ENCODE measurements at places on chromosomes 3 and 15.

GRCh38 chr3:25362118-25362517 is 65.9 kb upstream of the RARB start:
- no peak for DNase-seq

GRCh38 chr3:72461787-72462186 is 386.5 kb downstream of the SHQ1 start:
- no peak for DNase-seq

DNA sequence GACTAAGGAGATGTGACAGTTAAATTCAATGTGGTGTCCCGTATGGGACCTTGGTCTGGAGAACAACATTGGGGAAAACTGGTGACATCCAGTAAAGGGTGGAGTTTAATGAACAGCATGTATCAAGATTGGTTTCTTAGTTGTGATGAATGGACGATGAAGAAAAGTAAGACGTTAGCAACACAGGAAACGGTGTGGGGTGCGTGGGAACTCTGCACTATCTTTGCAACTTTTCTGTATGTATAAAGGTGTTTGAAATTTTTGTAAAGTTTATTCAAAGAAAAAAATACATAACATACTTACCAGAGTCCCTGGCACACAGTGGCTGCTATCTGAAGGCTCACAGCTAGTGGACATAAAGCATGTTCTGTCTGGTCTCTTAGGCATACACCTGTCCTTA is 6.1 kb upstream of the CCDC174 start:
- no peak for DNase-seq

GRCh38 chr15:78937132-78937739 is 7.6 kb downstream of the CTSH start:
- no peak for DNase-seq

- DNase-seq = peak; percentile 46
Observed at GRCh38 chr3:13463618-13464400, 16.3 kb upstream of the HDAC11 start.

GRCh38 chr3:10000686-10001085 is 14.0 kb upstream of the EMC3 start:
- no peak for DNase-seq

GRCh38 chr3:185423178-185423577 is 60.2 kb downstream of the MAP3K13 start:
- no peak for DNase-seq

GRCh38 chr3:32337505-32337904 is 54.1 kb upstream of the CMTM7 start:
- DNase-seq = no peak

GRCh38 chr3:38137615-38138348 is 679 bp upstream of the MYD88 start:
- no peak for DNase-seq

- no peak for DNase-seq
Observed at GRCh38 chr3:197023241-197023997, 6.2 kb downstream of the MELTF start.

DNA sequence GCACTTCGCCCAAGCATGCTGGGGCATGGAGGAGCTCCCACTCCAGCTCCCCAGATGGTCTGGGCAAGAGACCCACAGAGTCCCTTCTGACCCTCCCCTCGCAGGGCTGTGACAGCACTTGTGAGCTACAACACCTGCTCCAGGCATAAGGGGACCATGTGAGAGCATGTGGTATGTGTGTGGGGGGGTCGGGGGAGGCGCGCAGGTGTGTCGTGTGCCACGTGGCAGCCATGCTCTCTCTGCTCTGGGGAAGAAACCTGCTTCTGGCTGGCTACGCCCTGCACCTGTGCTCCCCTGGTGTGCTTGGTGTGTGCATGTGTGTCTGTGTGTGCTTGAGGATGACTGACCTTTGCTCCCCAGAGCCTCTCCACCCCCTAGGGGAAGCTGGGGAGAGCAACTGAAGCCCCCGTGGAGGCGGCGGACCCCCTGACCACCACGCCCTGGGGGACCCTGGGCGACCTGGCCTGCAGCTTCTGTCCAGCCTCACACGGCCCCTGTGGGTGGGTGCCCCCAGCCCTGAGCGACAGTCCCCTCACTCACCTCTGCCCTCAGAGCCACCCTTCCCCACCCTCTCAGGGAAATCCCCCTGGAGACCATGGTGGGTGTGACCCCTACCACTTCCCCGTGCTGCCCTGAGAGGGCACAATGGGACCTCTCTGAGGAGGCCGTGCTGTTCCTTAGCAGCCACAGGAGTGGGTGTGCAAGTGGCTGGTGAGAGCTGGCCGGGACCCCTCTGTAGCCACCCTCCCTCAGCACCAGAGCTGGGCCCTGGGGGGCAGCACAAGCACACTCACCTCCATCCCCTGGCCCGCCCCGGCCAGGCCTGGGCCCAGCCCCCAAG is 16.6 kb upstream of the SEC13 start:
- DNase-seq = no peak

GRCh38 chr15:65337436-65338070 is 33.1 kb downstream of the RNU5B-1 start:
- DNase-seq = no peak

- DNase-seq = no peak
Observed at GRCh38 chr3:171358881-171359198, 101.4 kb downstream of the TNIK start.

GRCh38 chr3:58164199-58164879 is 46.4 kb downstream of the DNASE1L3 start:
- DNase-seq = no peak

- no peak for DNase-seq
Observed at GRCh38 chr15:67193223-67193990, 61.1 kb downstream of the AAGAB start.

DNA sequence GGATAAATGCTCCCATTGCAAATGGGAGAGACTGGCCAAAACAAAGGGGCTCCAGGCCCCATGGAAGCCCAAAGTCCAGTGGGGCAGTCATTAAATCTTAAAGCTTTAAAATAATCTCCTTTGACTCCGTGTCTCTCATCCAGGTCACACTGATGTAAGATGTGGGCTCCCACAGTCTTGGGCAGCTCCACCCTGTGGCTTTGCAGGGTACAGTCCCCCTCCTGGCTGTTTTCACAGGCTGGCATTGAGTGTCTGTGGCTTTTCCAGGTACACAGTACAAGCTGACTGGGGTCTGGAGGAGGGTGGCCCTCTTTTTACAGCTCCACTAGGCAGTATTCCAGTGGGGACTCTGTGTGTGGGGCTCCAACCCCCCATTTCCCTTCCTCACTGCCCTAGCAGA is 45.9 kb downstream of the NIPA2 start:
- no peak for DNase-seq

DNA sequence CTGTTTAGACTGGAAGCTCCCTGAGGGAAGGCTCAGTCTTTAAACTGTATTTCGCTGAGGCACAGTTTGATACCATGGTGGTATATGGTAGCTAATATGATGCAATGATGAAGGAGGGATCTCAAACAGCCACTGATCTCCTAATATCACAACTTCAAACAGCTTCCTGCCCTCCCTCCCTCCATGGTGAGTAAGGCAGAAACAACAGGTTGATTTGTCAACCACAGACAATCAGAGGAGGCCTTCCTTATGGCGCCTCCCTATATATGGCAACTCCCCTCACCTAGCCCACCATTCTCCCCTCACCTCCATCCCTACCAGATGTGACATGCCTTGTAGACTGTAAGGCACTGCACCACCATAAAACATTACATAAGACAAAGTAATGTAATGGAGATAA is 316.5 kb upstream of the ICE2 start:
- no peak for DNase-seq

DNA sequence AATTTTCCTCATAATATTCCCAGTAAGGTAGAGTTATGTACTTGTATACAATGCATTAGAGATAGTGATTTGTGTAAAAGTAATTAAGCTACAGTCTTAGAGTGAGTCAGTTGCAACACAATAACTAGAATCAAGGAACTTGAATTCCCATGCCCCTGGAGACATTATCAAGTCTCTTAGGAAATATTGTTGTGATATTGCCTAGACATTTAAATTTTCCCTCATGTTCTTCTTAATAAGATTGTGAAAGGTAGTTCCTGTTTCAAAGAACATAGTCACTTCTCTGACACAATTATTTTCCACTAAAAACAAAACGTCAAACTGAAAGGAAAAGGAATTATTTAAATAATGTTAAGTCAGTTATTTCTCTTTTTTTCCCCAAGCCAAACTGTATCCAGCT is 13.0 kb upstream of the ATP1B3 start:
- no peak for DNase-seq

DNA sequence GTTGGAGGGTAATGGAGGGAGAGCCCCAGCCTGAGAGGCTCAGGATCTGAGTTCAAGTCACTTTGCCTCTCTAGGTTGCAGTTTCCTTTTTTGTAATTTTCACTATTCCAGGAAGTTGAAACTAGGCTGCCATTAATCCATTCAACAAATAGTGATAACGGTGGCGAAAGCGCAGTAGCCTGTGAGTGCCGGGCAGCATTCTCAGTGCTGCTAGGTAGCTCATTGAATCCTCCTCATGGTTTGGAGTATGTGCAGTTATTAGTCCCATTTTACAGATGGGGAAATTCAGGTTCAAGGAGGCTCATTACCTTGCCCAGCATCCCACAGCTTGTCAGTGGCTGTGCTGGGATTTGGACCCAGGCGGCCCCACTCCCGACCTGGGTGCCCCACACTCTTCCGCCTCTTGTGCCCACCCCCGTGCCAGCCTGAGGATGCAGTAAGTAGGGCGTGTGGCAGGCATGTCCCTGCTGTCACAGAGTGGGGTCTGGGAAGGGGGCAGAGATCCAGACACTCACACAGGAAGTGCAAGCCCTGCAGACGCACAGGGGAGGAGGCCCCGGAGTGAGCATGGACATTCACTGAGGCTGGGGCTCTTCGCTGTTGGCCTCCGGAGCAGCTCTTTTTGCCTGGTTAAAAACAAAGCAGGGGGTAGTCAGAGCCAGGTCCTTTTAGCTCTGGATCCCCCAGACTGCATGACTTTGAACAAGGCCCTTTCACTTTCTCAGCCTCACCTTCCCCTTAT is 58.8 kb downstream of the SLC6A6 start:
- no peak for DNase-seq

DNA sequence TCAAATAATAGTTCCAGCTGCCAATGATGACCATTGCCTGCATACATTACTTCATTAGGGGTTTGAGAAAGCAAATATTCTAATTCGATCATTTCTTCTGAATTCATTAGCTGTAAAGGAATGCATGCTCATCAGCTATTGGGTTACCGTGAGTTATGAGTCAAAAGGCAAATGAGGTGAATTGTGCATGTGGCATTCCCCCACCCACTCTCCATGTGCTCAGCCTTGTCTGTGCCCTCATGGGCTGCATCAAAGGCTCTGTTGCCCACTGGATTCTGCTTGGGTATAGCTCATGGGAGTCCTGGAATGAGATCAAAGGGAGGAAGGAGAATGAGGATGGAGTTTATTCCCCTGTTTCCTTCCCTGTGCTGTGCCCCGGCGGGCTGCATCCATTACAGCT is 99.3 kb upstream of the CHRNA7 start:
- no peak for DNase-seq

DNA sequence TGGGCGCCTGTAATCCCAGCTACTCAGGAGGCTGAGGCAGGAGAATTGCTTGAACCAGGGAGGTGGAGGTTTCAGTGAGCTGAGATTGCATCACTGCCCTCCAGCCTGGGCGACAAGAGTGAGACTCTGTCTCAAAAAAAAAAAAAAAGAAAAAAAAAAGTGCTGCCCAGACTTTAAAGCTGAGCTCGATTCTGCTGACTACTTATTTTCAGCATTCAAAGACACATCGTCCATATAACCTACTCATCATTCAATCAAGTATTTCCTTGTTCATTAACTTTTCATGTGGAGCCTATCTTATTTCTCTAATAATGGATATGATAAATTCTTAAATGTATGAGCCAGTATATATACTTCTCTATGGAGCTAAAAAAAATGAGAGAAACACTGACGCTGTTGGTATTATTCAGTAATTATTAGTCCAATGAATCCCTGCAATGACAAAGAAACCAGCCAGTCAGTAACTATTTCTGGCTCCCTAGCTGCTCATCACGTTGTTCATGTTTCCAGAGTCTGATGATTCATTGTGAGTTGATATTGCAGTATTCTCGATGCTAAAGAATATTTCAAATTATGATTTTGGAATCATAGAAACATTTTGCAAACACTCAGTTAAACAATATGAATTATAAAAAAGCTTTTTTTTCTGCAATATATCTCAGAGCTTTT is 111.9 kb downstream of the RAP2B start:
- DNase-seq = no peak

- no peak for DNase-seq
Observed at GRCh38 chr3:156388497-156389448, 166.1 kb downstream of the SSR3 start.

- DNase-seq = no peak
Observed at GRCh38 chr3:69231929-69232440, 109.6 kb upstream of the LMOD3 start.

DNA sequence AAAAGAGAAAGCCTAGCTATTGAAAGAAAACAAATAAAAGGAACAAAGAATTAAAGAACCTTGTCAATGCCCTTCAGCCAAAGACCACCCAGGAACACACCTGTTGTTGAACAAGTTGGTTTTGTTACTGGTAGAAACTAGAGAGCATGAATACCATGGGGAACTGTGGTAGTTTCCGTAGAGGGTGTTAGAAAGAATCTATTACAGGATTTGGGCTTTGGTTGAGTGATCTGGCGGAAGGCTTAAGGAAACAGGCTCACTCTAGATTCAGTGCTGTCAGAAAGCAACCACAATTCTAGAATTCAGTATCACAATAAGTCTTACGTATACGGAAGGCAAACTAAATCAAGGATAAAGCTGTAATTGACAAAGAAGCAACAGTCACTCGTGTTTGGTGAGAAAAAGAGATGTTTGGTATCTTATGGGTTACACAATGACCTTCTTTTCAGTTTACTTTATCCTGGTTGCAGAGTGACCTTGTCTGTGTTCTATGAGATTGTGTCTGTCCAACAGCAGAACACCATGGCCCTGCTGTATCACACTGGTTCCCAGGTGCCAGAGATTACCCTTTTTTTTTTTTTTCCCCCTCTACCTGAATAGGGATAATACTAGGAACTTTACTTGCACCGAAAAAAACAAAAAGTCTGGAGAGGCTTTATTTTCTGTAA is 265.9 kb downstream of the SHQ1 start:
- no peak for DNase-seq

GRCh38 chr15:48423342-48423741 is 92.1 kb downstream of the DUT start:
- DNase-seq = no peak

DNA sequence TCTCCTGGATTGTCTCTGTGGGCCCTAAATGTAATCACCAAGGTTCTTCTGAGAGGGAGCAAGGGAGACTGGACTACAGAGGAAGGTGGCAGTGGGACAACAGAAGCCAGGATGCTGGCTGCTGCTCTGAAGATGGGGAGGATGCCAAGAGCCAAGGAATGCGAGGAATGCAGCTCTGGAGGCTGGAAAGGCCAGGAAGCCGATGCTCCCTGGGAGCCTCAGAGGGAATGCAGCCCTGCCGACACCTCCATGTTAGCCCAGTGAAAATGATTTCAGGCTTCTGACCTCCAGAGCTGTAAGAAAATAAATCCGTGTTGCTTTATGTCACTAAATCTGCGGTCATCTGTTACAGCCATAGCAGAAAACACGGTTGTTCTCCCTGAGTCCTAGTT is 44.1 kb downstream of the UMPS start:
- no peak for DNase-seq

- DNase-seq = no peak
Observed at GRCh38 chr3:186569779-186570095, 783 bp upstream of the DNAJB11 start.

GRCh38 chr3:24012589-24013269 is 67.6 kb downstream of the NR1D2 start:
- DNase-seq = no peak

Data from hippocampal formation (tissue), 2 donors.